Activated naive CD4-positive, alpha-beta T cell treated with anti-CD3 and anti-CD28 coated beads, Interleukin-2, amount 50 U/mL, for 16 hours (primary cell): ENCODE measurements at places on chromosomes 11 and 22.
A peak's percentile ranks its signal among the peaks of the same experiment; 100 is the strongest.

DNA sequence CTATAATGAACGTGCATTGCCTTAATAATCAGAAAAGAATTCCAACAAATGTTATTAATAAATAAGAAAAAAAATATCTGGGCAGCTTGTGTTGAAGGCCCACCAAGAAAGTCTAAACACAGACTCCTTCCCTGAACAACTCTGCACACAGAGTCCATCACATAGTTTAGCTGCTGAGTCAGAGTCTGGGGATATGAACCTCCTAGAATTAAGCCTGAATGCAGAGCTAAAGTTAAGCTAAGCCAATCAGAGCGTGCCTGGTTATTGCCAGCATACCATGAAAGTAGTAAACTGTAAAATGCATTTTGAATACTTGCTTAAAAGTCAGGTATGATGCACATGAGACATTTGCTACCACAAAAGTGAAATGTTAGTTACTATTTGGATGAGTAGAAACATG, 25.6 kb upstream of the TENM4 start:
- no peak for DNase-seq

DNA sequence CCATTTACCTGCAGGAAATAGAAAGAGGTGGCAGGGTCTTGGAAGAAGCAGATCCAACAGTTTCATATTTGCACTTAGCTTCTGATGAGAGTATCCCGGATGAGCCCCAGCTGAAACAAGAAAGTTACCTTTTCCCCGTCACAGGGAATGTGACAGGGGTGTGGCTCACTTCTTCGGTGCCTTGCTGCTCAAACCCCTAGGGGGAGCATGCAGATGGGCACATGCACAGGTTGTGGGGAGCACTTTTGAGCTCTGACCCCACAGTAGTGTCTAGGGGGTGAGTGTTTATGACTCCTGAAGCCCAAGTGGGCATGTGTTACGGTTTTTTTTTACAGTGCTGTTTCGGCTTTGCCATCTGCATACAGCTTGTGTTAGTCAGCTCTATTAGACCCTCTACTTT, 1221.0 kb downstream of the JRKL start:
- DNase-seq = no peak

- DNase-seq = no peak
Measured at GRCh38 chr11:91653079-91653754, 571.4 kb upstream of the FAT3 start.

DNA sequence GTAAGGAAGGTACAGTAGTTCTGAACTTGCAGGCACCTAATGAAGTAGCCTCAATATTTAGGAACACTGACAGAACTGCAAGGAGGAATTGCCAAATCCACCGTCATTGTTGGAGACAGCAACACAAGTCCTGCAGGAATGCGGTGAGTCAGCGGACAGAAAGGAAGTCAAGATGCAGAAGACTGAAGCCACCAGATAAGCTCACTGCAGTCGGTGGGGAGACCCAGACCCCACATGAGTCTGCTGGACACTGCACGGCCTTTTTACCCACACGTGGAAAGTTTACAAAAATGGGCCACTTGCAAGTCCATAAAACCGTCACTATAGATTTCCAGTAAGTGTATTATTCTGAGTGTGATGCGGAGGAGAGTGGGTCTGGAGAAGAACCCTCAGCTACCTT, 1471.6 kb downstream of the TBC1D22A start:
- DNase-seq = no peak

DNA sequence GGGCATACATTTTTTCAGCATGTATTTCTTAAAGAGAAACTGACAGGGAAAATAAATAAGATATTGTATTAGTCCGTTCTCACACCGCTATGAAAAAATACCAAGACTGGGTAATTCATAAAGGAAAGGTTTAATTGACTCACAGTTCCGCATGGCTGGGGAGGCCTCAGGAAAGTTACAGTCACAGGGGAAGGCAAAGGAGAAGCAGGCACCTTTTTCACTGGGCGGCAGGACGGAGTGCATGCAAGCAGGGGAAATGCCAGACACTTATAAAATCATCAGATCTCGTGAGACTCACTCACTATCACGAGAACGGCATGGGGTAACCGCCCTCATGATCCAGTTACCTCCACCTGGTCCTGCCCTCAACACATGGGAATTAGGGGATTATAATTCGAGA, 44.2 kb downstream of the PPFIA1 start:
- no peak for DNase-seq

- DNase-seq = no peak
Measured at GRCh38 chr11:41289408-41289807, 170.0 kb downstream of the LRRC4C start.

- DNase-seq = no peak
Measured at GRCh38 chr11:108897071-108897481, 232.2 kb downstream of the DDX10 start.

DNA sequence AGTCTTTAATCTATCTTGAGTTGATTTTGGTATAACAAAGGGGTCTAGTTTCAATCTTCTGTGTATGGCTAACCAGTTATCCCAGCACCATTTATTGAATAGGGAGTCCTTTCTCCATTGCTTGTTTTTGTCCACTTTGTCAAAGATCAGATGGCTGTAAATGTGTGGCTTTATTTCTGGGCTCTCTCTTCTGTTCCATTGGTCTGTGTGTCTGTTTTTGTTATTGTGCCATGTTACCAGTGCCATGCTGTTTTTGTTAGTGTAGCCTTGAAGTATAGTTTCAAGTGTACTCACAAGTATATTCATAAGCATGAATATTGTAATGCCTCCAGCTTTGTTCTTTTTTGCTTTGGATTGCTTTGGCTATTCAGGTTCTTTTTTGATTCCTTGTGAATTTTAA, 159.6 kb downstream of the TBC1D22A start:
- DNase-seq = no peak

DNA sequence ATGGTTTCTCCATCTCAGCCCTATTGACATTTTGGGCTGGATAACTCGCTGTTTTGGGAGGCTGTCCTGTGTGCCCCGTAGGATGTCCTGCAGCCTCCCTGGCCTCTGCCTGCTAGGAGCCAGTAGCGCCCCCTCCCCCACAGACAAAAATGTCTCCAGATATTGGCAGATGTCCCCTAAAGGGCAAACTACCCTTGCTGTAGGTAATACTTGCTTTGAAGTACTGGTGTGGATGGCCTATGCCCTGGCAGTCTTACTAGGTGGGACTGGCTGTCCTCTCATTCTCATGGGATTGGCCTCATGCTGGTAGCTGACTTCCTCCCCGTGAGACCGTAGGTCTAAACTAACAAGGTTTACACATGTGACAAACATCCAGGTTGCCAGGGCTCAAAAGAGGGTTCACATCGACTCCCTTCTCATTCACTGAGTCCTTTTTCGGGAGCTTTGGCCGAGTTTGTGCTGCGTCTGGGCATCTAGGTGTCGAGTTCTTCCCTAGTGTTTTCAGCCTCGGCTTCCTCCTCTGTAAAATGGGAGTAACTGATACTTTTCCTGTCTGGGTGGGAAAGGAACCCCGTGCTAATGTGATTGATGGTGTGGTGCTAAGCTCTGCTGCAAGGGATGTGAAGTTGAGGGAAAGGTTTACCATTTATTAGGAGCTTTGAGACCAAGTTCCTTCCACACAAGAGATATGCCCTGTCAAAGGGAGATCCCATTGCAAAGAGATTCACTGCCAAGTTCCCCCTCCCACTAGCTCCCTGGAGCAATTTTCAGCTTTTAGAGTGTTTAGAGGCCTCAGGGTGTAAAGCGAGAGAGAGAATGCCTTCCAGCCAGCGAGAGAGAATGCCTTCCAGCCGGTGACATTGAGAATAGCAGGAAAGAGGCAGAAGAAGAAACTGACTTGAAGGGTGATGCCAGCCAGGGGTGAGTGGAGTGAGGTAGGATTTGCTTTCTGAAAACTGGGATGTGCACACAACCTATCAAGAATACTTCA, 17.0 kb downstream of the PTPRJ start:
- DNase-seq = no peak

GRCh38 chr11:119092880-119093842, 8.5 kb downstream of the HMBS start:
- no peak for DNase-seq

DNA sequence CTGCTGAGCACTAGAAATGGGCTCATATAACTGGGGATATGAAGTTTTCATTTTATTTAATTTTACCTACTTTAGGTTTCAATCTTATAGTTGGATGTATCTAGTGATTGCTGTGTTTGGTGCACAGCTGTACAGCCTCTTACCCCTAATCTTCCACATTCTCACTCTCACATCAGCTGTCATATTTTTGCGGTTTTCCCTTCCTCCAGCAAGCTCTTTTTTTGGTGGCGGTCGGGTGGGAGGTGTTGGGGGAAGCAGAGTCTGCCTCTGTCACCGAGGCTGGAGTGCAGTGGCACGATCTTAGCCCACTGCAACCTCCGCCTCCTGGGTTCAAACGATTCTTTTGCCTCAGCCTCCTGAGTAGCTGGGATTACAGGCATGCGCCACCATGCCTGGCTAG, 445.1 kb upstream of the ISX start:
- DNase-seq = no peak

DNA sequence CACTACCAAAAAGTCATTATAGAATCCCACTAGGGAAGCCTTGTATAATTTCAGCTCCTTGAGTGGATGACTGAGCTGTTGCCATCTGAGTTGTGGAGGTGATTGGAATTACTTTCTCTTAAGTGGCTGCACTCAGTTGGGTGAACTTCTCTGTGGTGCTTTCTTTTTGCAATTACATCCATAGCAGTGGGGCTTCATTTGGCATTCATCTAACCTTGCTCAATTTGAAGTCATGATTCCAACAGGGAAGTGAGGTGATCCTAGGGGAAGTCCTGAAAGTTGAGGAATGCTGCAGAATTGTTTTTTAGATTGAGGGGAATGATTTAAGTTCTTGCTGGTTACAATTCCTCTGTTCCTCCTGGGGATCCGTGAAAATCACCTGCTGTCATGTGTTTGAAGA, 39.6 kb downstream of the ARHGAP42 start:
- DNase-seq = no peak

- peak; percentile 44 for DNase-seq
Measured at GRCh38 chr22:35582861-35583670, 34.1 kb downstream of the MB start.

GRCh38 chr11:22688914-22689313, 22.5 kb downstream of the GAS2 start:
- DNase-seq = no peak
